ENCODE measurements at places on chromosomes 2 and 18. TPM values are rescaled to one million over a fixed set of nuclear protein-coding genes. Genes with fewer than 3 reads are reported as not detected.

DNA sequence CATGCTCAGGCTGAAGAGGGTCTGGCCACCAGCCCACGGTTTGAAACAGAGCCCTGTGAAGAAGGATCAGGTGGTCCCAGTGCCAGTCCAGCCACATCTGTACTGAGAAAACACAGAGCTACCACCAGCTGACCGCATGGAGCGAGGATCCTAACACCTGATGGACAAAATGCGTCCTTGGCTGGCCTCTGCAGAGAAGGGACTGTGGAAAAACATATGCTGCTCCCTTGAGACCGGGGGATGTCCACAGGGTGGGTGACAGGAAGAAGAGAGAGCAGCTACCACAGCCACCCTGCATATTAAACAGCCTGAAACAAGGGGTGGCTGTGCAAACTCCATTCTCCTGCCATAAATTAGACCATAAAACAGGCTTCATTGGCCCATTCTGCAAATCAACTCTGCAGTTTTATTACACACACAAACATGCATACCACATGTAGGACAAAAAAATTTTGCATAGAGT lies 137.2 kb downstream of the BCL2 start:
- no peak for DNase-seq
- no peaks in the 10 kb centered on the region for H3K36me3 ChIP-seq
- H3K27me3 ChIP-seq: no peaks in the 10 kb centered on the region
- H3K27ac ChIP-seq: no peak overlapping the region
- no peaks in the 10 kb centered on the region for H3K4me1 ChIP-seq

DNA sequence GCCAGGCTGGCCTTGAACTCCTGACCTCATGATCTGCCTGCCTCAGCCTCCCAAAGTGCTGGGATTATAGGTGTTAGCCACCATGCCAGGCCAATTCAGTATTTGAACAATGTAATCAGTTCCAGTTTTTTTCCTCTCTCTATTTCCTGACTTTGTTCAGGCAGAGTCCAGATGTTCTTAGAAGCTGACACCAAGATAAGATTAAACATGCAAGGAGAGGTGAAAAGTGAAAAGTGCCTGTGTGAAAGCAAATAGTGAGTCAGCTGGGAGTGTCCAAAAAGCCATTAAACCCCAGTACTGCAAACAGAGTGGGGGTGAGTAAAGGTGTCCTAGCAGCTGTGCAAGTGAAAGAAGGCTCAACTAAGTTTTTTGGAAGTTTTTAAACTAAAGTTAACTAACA lies 231.5 kb downstream of the PTH2R start:
- no peak overlapping the region for H3K4me3 ChIP-seq
- no peak overlapping the region for H3K27ac ChIP-seq
- H3K27me3 ChIP-seq: no peaks in the 10 kb centered on the region
- no peak for DNase-seq
- H3K36me3 ChIP-seq: no peaks in the 10 kb centered on the region

WNT6 gene
- polyA plus RNA-seq: not detected

GULP1 gene
- 99.3 TPM for polyA plus RNA-seq
